ENCODE measurements at places on chromosomes 7 and 10.

DNA sequence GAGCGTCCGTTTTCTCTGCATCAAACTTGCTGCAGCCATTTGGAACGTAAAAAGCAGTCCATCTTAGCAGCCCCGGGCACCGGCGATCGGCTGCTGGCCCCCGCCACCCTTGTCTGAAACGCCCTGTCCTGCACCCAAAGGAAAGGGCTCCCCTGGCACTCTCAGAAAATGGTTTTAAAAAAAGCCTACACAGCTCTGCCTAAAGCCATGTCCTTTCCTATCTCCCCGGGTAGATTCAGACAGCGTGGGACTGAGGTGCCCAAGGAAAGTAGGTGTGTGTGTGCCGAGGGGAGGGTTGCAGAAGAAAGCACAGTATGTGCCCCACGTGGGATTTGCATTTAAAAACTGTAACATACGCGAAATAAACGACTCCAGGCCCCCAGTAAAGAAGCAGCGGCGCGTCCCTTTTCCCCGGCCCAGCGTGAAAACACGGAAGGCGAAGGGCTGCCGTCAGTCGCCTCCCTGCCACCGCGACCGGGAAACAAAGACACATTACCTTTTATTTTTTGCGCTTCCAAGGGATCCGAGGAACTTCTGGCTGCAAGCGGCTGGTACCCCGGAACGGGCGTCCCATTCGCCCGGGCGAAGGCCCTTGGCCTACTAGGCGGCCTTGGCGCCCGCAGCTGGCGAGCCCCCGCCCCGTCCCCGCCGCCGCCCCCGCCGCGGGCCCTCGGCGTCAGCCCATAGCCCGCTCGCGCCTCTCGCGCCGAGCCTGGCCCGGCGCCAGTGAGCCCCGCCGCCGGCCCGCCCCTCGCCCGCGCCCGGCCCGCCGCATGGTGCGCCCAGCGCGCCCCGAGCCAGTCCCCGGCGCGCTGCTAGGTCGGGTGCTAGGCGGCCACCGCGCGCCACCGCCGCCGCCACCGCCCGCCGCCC, 304.6 kb downstream of the PRPF18 start:
- no peak for DNase-seq

- DNase-seq, result no peak
Observed at GRCh38 chr7:43649755-43650274, 66.9 kb downstream of the STK17A start.

DNA sequence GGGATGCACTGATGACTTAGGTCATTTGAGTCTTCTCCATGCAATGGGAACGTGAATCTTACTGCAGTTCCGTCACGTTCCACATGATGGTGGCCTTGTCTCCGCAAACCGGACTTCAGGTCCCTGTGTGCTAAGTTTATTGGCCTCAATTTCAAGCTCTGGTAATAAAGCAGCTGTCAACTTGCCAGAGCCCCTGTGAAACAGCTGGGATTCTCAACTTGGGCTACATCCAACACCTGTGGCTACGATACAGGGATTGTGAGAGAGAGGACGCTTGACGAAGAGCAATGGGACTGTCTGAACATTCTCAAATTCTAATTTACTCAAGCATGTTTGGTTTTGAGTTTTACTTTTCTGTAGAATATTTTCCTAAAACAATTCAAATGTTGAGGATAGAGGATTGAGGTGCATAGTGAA, 174.2 kb downstream of the PTN start:
- peak; percentile 58 for DNase-seq

- DNase-seq, result no peak
Observed at GRCh38 chr10:77027576-77027975, 610.0 kb downstream of the KCNMA1 start.

DNA sequence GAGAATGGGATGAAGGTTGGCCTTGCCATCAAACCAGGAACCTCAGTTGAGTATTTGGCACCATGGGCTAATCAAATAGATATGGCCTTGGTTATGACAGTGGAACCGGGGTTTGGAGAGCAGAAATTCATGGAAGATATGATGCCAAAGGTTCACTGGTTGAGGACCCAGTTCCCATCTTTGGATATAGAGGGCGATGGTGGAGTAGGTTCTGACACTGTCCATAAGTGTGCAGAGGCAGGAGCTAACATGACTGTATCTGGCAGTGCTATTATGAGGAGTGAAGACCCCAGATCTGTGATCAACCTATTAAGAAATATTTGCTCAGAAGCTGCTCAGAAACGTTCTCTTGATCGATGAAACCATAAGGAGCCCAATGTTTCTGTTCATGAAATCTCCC, 637 bp downstream of the RPEL1 start:
- DNase-seq, result no peak

DNA sequence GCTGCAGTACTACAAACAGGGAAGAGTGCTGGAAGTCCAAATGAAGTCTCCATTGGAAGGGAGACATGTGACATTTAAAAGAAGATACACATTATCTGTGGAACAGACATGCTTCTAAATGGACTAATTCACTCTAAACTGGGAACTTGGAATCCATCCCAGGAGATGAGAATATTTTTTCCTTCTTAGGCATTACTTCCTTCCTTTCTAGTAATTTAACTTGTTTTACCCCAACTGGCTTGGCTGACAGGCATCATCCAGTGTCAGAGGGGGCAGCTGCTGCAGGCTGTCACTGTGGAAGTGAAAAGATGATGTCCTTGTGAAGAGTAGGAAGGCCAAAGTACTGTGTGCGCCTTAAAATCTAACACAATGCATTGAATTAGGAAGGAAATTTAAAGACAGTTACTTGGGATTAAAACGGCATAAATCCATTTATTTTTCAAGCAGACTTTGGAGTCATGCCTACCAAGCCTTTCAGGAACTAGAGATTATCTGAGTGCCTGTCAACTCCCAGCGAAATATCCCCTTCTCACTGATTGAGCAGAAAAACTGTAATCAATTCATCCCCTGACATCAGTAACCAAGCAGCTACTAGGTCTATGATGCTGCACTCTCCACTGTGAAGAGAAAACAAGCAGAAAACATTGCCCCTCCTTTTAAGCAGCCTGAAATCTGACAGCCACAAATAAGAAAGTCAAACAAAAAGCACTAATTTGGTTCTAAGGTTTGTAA, 161.2 kb downstream of the DGKI start:
- no peak for DNase-seq

GRCh38 chr7:149833495-149834130, 4.6 kb upstream of the ZNF862 start:
- DNase-seq, result no peak

GRCh38 chr10:25226775-25227682, 52.2 kb downstream of the GPR158 start:
- DNase-seq, result no peak

- DNase-seq, result no peak
Observed at GRCh38 chr7:74478671-74479065, 25.0 kb downstream of the GTF2IRD1 start.

- no peak for DNase-seq
Observed at GRCh38 chr10:29081951-29082685, 206.8 kb upstream of the LYZL1 start.

- DNase-seq, result no peak
Observed at GRCh38 chr7:93955304-93955703, 33.8 kb downstream of the GNG11 start.

DNA sequence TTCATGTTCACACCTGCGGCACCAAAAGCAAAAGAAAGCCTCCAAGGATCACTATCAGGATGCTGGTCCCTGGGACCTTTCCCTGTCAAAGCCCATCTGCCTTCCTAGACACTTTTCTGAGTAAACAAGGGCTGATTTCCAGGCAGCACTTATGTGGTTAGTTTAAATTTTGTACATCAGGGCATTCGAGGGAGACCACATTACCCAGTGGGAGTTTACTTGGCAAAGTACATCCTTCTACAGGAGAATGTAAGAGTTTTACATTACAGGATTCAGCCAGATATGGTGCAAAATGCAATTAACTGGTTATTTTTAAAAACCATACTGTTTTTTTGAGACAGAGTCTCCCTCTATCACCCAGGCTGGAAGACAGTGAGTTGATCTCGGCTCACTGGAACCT, 132.1 kb downstream of the CSTF2T start:
- DNase-seq, result no peak

DNA sequence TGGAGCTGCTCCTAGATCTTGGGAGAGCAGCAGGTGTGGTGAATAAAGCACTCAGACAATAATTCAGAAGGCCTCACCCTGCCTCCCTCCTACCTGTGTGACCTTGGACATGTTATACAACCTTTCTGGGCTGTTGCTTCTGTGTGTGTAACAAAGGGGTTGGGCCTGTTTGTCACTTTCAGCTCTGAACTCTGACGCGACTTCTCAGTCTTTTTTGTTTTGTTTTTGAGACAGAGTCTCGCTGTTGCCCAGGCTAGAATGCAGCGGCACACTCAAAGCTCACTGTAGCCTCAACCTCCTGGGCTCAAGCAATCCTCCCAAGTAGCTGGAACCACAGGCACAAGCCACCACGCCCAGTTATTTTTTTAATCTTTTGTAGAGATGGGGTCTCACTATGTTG, 89.3 kb downstream of the DNMBP start:
- DNase-seq, result no peak

- no peak for DNase-seq
Observed at GRCh38 chr10:50325449-50326171, 74.3 kb upstream of the ASAH2 start.

- DNase-seq, result no peak
Observed at GRCh38 chr10:112363696-112364688, 9.9 kb upstream of the ACSL5 start.

GRCh38 chr10:66467042-66467441, 458.8 kb upstream of the LRRTM3 start:
- no peak for DNase-seq

GRCh38 chr7:10723832-10724231, 249.8 kb upstream of the PHF14 start:
- no peak for DNase-seq

GRCh38 chr10:5293691-5294550, 70.8 kb upstream of the UCN3 start:
- no peak for DNase-seq

DNA sequence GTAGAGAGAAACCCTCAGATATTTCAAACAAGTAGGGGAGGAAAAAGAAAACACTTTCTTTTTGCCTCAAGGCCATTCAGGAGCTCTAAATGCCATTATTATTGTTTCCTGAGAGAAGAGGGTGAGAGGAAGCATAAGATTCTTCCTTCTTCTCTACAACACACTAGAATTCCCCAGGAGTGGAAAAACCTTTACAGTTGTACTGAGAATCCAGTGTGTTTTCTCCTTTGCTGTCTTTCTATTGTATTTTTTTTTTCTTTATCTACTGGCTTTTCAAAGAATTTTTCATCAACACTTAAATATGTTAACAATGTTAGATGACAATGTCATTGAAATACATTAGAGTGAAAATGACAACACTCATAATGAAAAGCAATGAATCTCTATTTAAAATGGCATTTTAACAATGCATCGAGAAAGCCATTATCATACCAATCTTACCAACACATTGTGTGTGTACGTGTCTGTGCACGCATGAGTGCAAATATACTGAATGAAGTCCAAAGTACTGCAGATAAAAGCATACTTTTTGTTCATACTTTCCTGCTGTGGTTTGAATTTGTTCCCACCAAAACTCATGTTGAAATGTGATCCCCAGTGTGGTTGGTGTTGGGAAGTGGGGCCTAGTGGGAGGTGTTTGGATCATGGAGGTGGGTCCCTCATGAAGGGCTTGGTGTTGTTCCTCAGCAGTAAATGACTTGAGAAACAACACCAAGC, 24.2 kb upstream of the MACC1 start:
- DNase-seq, result peak; percentile 70

DNA sequence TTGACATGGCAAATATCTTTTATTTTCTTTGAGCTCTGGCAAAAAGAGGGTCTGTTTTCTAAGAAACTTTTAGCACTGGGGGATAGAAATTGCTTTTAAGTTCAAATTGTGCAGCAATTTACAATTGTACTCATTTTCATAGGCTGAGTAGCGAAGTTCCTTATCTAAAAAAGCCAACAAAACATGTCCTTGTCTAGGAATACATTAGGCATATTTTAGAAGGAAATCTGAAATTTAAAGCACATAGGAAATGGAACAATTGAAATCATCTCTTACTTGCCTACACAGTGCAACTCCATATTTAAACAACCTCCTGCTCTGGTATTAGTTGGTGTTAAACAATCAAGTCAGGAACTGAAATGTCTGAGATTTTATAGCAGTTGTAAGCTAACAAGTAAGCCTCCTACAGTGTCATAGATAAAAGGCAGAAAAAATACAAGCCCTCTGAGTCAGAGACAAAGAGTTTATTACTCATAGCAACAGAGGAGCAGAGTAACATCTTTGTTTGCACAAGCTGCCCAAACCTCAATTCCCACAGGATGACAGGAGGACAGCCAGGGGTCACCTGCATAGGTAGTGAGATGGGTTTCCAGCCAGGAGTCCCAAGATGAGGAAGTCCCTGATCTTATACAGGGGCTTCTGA, 280.2 kb upstream of the HGF start:
- DNase-seq, result no peak

DNA sequence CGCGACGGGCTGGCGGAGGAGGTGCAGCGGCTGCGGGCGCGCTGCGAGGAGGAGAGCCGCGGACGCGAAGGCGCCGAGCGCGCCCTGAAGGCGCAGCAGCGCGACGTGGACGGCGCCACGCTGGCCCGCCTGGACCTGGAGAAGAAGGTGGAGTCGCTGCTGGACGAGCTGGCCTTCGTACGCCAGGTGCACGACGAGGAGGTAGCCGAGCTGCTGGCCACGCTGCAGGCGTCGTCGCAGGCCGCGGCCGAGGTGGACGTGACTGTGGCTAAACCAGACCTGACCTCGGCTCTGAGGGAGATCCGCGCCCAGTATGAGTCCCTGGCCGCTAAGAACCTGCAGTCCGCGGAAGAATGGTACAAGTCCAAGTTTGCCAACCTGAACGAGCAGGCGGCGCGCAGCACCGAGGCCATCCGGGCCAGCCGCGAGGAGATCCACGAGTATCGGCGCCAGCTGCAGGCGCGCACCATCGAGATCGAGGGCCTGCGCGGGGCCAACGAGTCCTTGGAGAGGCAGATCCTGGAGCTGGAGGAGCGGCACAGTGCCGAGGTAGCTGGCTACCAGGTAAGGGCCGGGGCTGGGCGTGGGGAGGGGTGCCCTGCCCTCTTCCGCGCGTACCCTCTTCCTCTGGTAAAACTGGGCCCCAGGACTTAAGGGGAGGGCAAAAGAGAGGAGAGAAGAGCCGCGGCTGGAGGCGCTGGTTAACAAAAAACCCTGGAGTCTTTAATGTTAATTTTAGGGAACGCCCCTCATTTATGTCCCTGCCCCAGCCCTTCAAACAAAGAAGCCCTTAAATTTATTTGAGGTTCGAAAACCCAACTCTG, 987 bp downstream of the INA start:
- DNase-seq, result no peak

DNA sequence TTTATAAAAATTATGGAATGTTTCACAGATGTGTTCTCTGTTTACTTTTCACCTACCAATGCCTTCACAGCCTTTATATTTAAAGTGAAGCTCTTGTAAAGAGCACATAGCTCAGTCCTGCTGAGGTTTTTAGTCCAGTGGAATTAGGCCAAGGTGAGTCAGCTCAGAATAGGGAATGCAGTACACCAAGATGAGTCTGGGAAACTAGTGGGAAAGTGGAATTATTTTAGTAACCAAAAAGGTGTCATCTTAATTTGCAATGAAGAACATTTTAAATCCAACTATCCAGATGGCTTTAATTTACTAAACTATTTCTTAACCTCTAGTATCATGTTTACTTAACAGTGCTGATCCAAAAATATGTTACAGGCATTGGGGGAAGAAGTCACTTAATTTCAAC, 236.3 kb upstream of the CTBP2 start:
- no peak for DNase-seq

- no peak for DNase-seq
Observed at GRCh38 chr10:80579181-80579763, 41.6 kb downstream of the SH2D4B start.

All from skin of body (tissue), 3 donors.